ENCODE measurements at places on chromosomes 12 and 14. TPM values are rescaled to one million over a fixed set of nuclear protein-coding genes. Genes with fewer than 3 reads are reported as not detected.

Gene IPO8
- polyA plus RNA-seq = 58.6 TPM

Gene SYCP3
- 0.23 TPM for polyA plus RNA-seq

Gene TAS2R7
- polyA plus RNA-seq = not detected

Gene REP15
- polyA plus RNA-seq = 2.5 TPM

Gene KRT83
- not detected for polyA plus RNA-seq

Gene PGF
- 6.7 TPM for polyA plus RNA-seq

Gene HRK
- 0.65 TPM for polyA plus RNA-seq

Gene GPRC5D
- polyA plus RNA-seq = 0.80 TPM

Gene STAB2
- 2.0 TPM for polyA plus RNA-seq

Gene PTHLH
- 1.2 TPM for polyA plus RNA-seq

Gene CCND2
- 58.5 TPM for polyA plus RNA-seq

Gene LTB4R
- polyA plus RNA-seq = 4.1 TPM

Gene STAC3
- polyA plus RNA-seq = 6.1 TPM

Gene C14orf93
- polyA plus RNA-seq = 24.4 TPM

Gene IL25
- polyA plus RNA-seq = not detected

Gene JAG2
- polyA plus RNA-seq = 8.9 TPM

Gene VTI1B
- 120 TPM for polyA plus RNA-seq

Gene WNT1
- not detected for polyA plus RNA-seq

Gene TRIM9
- polyA plus RNA-seq = 2.4 TPM

Gene ACVRL1
- polyA plus RNA-seq = 29.9 TPM

Gene KRT3
- polyA plus RNA-seq = not detected

Gene DNAJC22
- polyA plus RNA-seq = 26.7 TPM

Gene KRT72
- polyA plus RNA-seq = not detected

Gene ART4
- polyA plus RNA-seq = 0.34 TPM

Gene TBX5
- not detected for polyA plus RNA-seq

Gene TAS2R46
- polyA plus RNA-seq = not detected

Gene LAG3
- 1.9 TPM for polyA plus RNA-seq

Gene THTPA
- 18.1 TPM for polyA plus RNA-seq

Gene CLSTN3
- polyA plus RNA-seq = 106 TPM

Gene KCTD10
- polyA plus RNA-seq = 47.2 TPM

Gene BATF
- polyA plus RNA-seq = 0.43 TPM

Gene ARHGEF40
- 76.4 TPM for polyA plus RNA-seq

Gene TSHR
- polyA plus RNA-seq = 0.17 TPM

Gene IL26
- not detected for polyA plus RNA-seq

Gene SERPINA12
- polyA plus RNA-seq = 0.42 TPM

Gene NYNRIN
- polyA plus RNA-seq = 60.0 TPM

Gene NCAPD2
- polyA plus RNA-seq = 69.5 TPM
